Activated gamma-delta T cell treated with anti-CD3 and anti-CD28 coated beads, Interleukin-2, amount 50 U/mL, for 16 hours (primary cell): ENCODE measurements at places on chromosomes 7 and 10.
A peak's percentile ranks its signal among the peaks of the same experiment; 100 is the strongest.

GRCh38 chr10:105017691-105018090 lies 376.6 kb downstream of the SORCS3 start:
- DNase-seq, result no peak

GRCh38 chr7:102393467-102393866 lies 2.7 kb upstream of the PRKRIP1 start:
- no peak for DNase-seq

GRCh38 chr7:18153183-18153748 lies 125.6 kb upstream of the PRPS1L1 start:
- DNase-seq, result no peak

- DNase-seq, result peak; percentile 41
Measured at GRCh38 chr10:73810735-73811465, 498 bp downstream of the NDST2 start.

- DNase-seq, result no peak
Measured at GRCh38 chr7:2559283-2559950, 638 bp downstream of the IQCE start.

DNA sequence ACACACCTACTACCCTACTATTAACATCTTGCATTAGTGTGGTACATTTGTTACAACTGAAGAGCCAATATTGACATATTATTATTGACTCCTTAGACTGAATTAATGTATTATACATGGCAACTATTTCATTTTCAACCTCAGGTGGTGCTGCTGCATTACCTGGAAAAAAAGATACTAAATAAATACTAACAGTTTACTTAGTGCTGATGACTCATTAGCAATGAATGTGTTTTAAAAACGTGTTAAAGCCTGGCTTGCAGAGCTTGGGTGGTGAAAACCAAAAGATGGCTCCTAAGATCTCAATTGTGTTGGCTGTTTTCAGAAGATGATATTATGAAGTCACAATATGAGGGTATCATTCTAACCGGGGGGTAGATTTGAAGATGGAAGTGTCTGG lies 34.8 kb downstream of the CFAP43 start:
- no peak for DNase-seq

DNA sequence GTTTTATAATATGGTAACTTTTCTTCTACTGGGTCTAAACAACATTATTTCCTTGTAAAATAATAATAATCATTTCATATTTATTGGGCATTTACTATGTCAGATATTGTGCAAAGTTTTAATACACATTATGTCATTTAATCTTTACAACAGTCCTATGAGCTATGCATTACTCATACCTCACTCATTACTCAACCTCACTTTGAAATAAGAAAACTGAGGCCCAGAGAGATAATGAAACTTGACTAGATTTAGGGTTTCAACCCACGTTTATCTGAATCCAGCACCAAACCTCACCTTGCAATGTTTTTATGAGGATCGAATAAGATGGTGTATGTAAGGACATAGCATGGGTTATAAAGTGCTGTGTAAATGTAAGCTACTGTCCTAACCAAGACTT lies 153.2 kb upstream of the SLC13A1 start:
- DNase-seq, result no peak

DNA sequence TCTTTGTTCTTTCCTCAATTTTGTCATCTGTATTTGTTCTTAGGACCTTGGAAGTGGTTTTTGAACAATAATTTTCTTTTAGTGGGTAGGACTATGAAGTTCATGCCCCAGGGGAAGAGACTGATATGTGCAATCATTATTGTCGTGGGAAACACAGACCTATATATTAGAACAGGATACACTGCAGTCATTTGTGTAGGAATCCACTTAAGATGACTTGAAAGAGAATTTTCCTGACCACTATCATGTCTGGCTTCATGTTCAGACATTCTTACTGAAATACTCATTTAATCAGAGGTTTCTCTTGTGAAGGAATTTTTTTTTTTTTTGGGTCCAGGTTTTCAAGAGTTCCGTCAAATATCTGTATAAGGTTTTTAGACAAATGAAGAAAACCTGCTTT lies 163.6 kb downstream of the SUGCT start:
- no peak for DNase-seq

DNA sequence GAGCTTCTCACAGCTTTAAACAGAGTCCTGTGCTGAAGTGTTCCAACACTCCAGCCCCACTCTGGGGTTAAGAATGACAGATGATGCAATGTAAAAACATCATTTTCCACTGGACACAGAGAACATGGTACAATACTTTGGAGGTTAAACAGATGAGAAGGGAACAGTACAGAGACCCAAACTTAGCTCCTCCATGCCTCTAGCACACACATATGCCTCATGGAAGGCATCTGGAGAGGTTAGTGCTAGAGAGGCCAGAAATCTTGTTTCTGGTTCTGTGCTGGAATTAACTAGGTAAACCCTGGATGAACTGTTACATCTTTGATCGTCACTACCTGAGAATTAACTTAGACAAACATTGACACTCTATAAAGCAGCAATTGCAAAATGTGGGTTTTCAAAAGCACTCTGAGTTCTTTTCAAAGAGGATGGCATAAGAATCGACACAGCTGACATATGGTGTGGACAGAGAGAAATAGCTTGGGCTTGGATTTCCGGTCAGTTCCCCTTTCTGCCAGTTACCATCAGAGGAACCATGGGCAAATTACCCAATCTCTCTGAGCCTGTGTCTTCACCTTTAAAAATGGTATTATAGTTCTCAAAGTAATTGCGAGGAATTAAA lies 81.9 kb downstream of the KCNMA1 start:
- DNase-seq, result no peak

- DNase-seq, result no peak
Measured at GRCh38 chr7:132117181-132117580, 459.1 kb downstream of the PLXNA4 start.

DNA sequence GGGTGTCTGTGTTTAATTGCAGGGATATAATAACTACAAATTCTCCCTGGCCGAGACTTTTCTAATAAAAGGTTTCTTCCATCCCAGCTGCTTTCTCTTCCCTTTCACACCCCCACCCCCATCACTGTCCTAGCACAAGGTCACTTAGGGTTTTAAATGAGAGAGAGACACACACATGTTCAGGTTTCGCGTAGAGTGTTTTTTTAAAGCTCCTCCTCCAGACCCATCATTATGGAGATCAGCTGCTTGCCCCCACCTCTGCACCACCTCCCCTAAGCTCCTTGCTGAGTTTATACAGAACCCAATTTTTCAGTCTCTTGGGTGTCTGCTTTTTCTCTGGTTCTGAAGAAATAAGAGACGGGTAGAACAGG lies 18.6 kb downstream of the LRMDA start:
- no peak for DNase-seq

DNA sequence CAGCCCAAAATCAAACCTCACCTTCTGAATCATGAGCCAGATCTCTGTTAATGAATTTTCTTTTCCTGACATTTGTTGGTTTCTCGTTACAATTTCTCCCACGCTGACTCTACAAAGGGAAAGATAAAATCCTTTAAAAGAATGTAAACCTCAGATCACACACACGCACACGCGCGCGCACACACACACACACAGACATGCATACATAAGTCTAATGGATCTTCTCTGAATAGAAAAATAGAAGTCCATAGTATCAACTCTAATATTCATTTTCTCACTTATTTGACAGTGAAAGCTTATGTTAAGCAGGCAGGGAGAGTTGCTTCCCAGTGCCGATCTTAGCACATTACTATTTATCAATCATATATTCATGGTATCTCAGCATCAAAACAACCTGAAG lies 1.4 kb downstream of the ETV1 start:
- no peak for DNase-seq
